Naive B cell (primary cell): ENCODE measurements at places on chromosomes 5 and 9.

GRCh38 chr5:98637557-98637956, 135.9 kb upstream of the RGMB start:
- no peak overlapping the region for H3K4me3 ChIP-seq
- H3K27ac ChIP-seq: no peak overlapping the region
- no peaks in the 10 kb centered on the region for H3K36me3 ChIP-seq
- H3K27me3 ChIP-seq: peaks cover 3% of the 10 kb centered on the region
- no peaks in the 10 kb centered on the region for H3K4me1 ChIP-seq
- DNase-seq: no peak

DNA sequence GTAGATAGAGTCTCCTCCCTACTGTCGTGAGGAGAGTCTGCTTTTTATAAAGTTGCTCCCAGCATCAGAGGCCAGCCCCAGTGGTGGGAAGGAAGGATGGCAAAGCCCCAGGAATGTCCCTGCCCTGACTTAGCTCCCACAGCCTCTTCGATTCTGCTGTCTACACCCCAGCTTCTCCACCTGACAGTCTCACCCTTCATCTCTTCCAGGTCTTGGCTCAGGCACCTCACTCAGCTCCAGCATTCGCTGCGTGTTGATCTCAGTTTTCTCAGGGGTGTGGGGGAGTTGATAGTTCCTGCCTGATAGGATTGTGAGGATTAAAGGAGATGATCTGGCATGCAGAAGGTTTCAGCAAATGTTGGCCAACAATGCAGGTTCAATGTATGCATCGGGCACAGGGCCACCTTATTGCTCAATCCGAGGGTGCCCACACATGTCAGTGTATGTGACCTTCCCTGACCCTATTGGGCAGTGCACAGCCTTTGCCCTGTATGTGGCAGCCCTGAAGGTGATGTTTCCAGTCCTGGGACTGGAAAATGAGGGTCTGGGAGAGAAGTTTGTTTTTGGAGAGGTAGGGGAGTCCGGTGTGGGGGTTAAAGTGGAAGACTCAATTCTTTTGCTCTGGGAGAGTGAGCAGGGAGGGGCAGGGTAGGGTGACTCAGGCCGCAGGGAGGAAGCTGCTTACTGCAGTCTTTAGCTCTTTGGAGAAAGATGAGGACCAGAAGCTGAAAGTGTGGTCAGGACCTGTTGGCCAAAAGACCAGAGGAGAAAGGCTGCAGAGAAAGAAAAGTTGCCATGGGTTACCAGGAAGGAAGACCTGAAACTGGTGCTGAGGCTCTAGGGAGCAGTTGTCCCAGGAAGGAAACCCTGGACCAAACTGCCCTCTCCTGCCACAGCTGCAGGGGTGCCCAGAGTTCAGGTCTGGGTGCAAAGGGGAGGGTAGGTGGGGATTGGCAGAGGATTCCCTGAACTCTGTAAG, 153.2 kb downstream of the MACROH2A1 start:
- H3K4me1 ChIP-seq: no peaks in the 10 kb centered on the region
- H3K27me3 ChIP-seq: peaks cover 7% of the 10 kb centered on the region

DNA sequence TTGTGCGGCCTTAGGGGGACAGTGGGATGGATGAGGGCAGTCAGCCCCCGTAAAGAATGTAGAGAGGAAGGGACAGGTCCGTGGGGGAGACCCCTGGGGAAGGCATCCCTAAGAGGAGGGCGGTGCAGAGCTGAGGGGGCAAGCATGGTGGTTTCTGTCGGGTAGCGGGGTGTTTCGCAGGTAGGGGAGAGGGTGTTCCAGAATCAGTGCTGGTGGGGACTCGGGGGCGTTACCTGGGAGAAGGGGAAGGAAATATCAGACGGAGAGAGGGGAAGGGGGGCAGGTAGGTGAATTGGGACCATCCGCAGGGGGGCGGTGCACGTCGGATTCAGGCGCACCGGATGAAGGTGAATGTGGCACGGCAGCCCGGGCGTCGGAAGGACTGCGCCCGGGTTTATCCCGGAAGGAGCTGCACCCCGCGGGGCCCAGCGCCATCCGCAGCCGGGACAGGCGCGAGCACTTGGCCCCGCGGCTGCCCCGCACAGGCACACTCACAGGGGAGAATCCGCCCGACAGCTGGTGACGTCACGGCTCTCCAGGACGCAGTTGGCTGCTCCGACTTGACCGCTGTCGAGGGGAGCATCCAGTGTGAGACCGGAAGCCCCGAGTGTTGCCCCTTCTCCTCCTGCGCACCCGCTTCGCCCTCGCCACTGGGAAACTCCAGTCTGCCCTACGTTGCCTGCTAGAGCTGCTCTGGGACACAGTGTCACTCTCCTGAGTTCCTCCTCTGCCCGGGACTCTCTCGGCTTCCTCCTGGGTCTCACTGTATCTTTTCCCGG, 1.3 kb downstream of the CD72 start:
- peak overlapping the region; percentile 93 for H3K27ac ChIP-seq
- peaks cover 52% of the 10 kb centered on the region for H3K36me3 ChIP-seq
- DNase-seq: peak; percentile 71
- H3K4me3 ChIP-seq: peak overlapping the region; percentile 99
- peaks cover 86% of the 10 kb centered on the region for H3K4me1 ChIP-seq

GRCh38 chr5:95827892-95828246, 5.3 kb upstream of the GLRX start:
- H3K36me3 ChIP-seq: no peaks in the 10 kb centered on the region
- no peaks in the 10 kb centered on the region for H3K27me3 ChIP-seq
- no peak overlapping the region for H3K4me3 ChIP-seq
- no peak for DNase-seq
- peak overlapping the region; percentile 0 for H3K27ac ChIP-seq

GRCh38 chr9:68546596-68547390, 6.1 kb upstream of the TMEM252 start:
- H3K36me3 ChIP-seq: no peaks in the 10 kb centered on the region
- no peaks in the 10 kb centered on the region for H3K27me3 ChIP-seq
- H3K4me3 ChIP-seq: peak overlapping the region; percentile 74
